Sigmoid colon (tissue), 7 donors: ENCODE measurements at places on chromosomes 3 and 15. TPM values are rescaled to one million over a fixed set of nuclear protein-coding genes. Genes with fewer than 3 reads are reported as not detected.
A peak's percentile ranks its signal among the peaks of the same experiment; 100 is the strongest.

DNA sequence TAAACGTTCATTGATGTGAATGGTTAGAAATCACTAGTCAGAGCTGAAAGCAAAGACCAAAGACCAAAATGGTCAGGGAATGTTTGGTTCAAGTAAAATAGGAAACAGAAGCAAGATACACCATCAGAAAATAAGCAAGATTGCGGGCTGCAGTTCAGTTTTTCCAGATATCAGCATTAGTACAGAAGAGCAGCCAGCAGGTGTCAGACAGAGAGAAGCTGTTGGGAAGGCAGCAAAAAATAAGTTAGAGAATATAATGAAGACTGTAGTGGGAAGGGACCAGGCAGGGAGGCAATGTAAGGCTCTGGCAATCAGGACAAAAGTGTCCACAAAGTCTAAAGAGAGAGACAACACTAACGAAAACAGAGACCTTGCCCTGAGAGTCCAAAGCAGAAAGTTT is 639.4 kb upstream of the NAALADL2 start:
- no peak for DNase-seq

- peak; percentile 74 for DNase-seq
Measured at GRCh38 chr3:172562871-172563865, 39.9 kb upstream of the TNFSF10 start.

PLSCR2 gene
- total RNA-seq, result not detected

- no peak for DNase-seq
Measured at GRCh38 chr15:93210995-93211394, 122.0 kb upstream of the RGMA start.

SEC61A1 gene
- total RNA-seq, result 62.8 TPM

CTXND1 gene
- 0.16 TPM for total RNA-seq

GRCh38 chr3:39541917-39542329 is 74.4 kb downstream of the MOBP start:
- DNase-seq, result no peak
